Esophagus mucosa (tissue), 1 donor: ENCODE measurements at places on chromosomes 16 and 17. TPM values are rescaled to one million over a fixed set of nuclear protein-coding genes. Genes with fewer than 3 reads are reported as not detected.

Gene MT1A
- 2.9 TPM for total RNA-seq

Gene SHCBP1
- 7.7 TPM for total RNA-seq

Gene PABPN1L
- not detected for total RNA-seq

Gene ABCC11
- 0.40 TPM for total RNA-seq

Gene SPHK1
- 13.1 TPM for total RNA-seq

Gene CDH1
- 334 TPM for total RNA-seq

Gene BCL6B
- 3.7 TPM for total RNA-seq

Gene DLG4
- total RNA-seq: 3.1 TPM

Gene ABCC12
- total RNA-seq: not detected

Gene ALOXE3
- 4.0 TPM for total RNA-seq

Gene FNDC8
- total RNA-seq: not detected

Gene VTN
- 0.60 TPM for total RNA-seq

Gene KRT33A
- 0.92 TPM for total RNA-seq

Gene EVPLL
- total RNA-seq: 5.3 TPM

Gene GUCY2D
- total RNA-seq: 3.5 TPM

Gene SLC25A11
- total RNA-seq: 42.4 TPM
